ENCODE measurements at places on chromosomes 6 and 20.

DNA sequence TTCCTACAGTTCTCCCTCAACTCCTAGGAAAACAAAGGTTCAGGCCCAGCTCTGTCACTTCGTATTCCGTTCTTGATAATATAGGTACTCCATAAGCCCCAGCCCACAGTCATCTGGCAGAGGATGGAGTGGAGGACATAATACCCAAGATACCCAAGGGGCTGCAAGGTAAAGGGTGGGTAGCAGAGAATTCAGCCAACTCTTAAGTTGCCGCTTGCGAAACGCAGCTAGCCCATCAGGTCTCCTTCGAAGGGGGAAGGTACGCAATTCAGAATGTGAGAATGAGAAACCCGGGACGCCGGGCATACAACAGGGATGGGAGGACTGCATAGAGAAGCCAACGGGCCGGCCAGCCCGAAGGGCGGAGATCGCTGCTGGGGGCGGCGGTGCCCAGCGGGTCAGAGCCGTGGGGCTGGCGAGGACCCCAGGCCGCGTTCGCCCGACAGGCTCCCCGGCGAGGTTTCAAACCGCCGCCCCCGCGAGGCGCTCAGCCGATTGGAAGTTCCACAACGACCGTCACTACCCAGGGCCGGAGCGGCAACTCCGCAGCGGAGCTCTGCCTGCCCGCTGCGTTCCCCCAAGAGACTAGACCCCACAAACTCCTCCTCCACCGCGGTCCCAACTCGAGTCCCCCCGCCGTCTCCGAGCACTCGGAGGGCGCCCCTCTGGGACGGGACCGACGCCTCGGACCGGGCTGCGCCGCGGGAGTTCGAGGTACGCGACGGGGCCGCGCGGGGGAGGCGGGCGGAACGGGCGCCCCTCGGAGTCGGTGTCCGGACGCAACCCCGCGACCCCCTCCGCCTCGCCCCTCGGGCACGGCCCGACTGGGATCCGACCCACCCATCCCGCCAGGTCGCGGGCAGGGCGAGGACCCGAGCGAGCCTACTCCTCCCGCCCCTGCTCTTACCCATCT is 911 bp downstream of the CDK19 start:
- peak; percentile 16 for DNase-seq

DNA sequence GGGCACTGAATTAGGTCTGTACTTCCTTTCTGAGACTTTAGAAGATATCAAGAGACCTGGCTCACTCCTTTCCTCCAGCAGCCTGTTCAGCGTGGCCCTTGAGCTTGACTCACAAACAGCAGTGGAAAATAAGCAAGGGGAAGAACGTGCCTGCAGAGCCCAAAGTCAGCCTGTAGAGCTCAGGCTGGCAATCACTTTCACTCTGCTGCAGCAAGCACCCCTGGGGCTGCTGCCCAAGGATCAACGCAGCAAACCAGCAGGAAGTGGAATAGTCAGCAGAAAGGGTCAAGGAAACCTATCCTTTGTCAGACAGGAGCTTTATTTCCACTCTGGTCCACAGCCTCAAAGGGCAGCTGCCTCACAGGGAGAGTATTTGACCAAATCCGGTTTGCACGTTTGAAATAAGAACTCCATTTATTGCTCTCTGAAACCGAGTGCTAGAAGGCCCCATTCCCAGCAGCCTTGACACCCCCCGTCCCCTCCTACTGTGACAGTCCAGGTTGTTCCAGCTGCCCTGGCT is 77.4 kb downstream of the PRDM1 start:
- DNase-seq = peak; percentile 3

GRCh38 chr6:2876210-2877056 is 26.7 kb downstream of the SERPINB9 start:
- peak; percentile 73 for DNase-seq

- DNase-seq = no peak
These were observed 187.1 kb upstream of the MAN1A1 start for GRCh38 chr6:119536666-119537065.

- DNase-seq = no peak
These were observed 121.1 kb downstream of the TRIM27 start for GRCh38 chr6:28802417-28803336.

DNA sequence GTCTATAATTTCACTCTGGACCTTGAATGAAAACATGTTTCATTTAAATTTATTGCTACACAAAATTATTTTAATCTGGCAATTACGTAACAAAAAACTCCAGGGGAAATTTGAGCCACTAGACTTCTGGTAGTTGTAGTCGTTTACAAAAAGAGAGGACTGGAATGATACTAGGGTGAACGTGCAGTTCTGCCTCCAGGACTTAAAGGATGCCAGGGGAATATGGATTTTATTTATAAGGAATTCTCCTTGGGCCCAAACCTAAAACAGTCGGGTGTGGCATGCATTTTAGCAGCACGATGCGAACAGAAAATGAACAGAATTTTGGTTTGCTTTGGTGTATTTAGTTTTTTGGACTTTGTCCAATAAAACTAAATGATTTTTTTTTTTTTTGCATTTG is 76.9 kb downstream of the PRL start:
- DNase-seq = peak; percentile 31

- no peak for DNase-seq
These were observed 143.7 kb upstream of the PTPN1 start for GRCh38 chr20:50366270-50367103.

DNA sequence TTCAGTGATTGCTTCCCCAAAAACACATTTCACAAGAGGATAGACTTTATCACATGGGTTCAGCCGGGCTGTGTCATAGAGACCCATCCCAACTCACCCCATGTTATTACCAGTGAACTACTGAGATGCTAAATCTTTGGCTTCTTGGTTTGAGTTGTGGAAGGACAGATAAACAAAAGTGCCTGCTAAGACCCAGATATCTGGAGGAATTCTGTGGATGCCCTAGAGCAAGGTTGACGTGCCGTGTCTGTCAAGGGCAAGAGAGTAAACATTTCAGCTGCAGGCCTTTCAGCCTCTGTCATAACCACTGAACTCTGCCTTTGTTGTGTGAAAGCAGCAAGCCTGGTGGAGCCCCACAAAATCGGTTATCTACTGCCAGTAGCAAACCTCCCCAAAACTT is 11.2 kb upstream of the THBD start:
- DNase-seq = no peak

- DNase-seq = no peak
These were observed 156.1 kb downstream of the UBE3D start for GRCh38 chr6:82909551-82909950.

DNA sequence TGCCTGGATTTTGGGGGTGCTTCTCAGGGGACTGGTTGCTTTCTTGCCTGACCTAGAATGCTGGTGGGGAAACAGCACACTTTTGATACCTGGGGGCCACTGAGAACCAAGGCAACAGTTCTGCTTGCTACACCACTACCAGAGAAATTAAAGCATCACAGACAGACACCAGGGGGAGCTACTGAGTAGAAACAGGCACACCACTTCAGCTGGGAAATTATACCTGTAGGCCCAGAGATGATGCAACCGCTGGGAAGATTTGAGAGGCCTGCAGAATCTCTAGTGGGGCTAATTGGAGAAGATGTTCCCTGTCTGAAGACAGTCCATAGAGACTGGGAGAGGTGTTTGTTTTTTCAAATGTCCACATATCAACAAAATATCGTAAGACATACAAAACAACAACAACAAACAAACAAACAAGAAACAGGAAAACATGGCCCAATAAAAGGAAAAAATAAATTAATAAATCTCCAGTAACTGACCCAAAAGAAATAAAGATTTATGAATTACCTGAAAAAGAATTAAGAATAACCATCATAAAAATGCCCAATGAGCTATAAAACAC is 129.4 kb upstream of the RIN2 start:
- DNase-seq = no peak

DNA sequence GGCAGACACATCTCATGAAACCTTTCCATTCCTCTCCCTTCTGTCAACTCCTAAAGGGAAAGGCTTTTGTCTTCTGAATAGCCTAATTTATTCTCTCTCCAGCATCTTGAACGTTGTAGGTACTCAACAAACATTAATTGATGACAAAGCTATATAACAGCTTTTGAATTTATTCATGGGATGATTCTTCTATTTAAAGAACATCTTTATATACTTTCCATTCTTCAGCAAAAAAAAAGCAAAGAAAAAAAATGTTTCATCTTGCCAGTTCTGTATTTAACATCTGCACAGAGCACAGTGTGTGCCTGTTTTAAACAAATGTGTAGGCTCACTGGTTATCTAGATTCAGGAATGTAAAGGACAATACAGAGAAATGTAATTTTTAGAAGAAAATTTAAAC is 648.7 kb downstream of the KIF16B start:
- DNase-seq = no peak

- no peak for DNase-seq
These were observed 111.1 kb upstream of the RIN2 start for GRCh38 chr20:19646963-19647362.

DNA sequence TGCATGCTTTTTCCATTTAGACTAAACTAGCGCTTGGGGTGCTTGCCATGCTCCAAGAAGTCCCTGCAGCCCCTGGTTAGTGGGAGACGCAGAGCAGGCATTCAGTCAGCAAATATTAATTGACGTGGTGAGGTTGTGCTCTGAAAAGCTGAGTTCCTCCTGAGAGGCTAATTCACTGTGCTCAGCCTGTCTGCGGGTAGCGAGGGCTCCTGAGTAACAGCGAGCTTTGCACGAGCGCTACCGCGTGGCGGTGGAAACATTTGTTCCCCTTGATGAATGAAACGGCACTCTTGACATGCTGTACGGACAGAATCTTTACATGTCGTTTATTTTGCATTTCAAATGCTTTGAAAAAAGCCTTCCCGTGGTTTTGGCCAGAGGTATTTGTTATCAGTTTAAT is 170.6 kb upstream of the AGPAT4 start:
- peak; percentile 11 for DNase-seq

DNA sequence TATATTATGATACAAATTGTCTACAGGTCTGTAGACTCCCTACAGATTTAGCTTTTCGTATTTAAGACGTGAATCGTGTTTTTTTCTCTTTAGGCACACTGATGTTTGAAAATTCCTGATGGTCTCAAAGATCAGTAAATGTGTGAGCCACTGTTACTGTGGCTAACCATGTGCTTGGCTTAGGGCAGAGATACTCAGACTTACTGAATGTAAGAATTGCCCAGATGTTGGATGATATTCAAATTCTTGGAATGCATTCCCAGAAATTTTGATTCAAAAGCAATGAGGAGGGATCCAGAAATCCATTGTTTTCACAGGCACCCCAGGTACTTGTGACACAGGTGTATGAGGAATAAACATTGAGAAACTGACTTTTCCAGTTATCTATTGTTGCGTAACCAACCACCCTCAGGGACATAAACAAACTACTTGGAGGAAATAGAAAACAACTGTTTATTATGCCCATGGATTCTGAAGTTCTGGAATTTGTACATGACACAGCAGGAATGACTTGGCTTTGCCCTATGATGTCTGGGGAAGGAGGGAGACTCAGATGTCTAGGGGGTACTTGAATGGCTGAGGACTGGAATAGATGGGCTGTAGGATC is 339.6 kb upstream of the CITED2 start:
- no peak for DNase-seq
